Right renal pelvis (tissue), 4 donors: ENCODE measurements at places on chromosomes 1 and 21.

DNA sequence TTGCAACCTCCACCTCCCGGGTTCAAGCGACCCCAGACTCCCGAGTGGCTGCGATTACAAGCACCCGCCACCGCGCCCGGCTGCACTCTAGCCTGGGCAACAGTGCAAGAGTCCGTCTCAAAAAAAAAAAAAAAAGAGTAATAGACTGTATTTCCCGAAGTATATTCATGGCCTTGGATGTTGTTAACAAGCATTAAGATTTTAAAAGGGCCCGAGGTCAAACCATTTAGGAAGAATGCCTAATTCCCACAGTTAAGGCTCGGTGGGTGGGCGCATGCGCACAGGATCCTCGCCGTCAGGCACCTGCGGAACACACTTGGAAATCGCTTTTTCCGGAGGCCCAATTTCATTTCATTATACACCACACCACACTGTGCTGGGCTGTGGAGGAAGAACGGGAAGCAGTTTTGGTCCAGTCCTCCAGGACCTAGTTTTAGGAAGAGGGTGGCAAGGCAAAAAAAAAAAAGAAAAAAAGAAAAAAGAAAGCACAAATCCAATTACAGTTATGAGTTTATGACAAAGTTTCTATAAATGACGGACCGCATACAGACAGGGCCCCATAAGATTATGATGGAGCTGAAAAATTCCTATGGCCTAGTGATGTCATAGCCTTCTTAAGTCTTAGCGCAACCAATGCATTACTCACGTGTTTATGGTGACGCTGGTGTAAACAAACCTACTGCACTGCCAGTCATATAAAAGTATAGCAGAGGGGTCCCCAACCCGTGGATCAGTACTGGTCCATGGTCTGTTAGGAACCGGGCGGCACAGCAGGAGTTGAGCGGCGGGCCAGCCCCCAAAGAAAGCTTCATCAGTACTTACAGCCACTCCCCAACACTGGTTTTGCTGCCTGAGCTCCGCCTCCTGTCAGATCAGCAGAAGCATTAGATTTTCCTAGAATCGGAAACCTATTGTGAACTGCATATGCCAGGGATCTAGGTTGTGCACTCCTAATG, 38.2 kb downstream of the H3-3A start:
- DNase-seq = no peak

- no peak for DNase-seq
These were observed 114.1 kb downstream of the LHX4 start for GRCh38 chr1:180343921-180344769.

GRCh38 chr1:2784854-2785630, 16.5 kb downstream of the TTC34 start:
- no peak for DNase-seq

DNA sequence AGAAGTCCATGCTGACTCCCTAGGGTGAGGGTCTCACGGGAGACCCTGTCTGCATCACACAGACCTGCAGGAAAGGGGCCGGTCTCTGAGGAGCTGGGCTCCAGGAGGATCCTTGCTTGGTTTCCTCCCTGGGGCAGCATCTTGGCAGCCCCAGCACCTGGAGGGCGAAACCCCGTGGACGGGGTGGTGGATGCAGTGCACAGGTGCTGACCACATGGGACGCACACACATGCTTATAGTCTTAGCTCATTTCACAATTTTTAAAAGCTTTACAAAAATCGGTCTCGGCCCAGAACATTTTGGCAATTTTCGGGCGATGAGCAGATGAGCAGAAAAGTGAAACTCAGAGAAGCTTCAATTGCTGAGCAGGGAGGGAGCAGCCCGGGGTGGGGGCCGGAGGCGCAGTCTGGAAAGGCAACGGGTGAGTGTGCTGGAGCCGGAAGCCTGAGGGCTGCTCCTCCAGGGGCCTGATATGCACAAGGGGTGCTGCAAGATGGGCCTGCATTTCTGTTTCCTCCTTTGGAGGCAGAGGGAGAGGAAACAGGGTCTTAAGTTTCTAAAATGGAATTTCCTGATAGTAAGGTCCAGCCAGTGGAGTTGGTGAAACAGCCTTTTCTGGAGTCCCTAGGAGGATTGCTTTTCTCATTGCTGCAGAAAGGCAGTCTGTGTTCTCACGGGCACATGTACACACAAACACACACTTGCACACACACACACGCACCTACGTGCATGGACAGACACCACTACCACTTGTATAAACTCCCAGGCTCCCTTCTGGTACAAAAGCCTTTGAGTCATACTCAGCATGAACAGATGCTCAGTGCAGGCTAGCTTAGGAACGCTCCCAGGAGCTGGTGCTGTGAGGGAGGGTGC, 60.6 kb downstream of the SCCPDH start:
- no peak for DNase-seq
